ENCODE measurements at places on chromosomes 1 and 21. TPM values are rescaled to one million over a fixed set of nuclear protein-coding genes. Genes with fewer than 3 reads are reported as not detected.
A peak's percentile ranks its signal among the peaks of the same experiment; 100 is the strongest.

DNA sequence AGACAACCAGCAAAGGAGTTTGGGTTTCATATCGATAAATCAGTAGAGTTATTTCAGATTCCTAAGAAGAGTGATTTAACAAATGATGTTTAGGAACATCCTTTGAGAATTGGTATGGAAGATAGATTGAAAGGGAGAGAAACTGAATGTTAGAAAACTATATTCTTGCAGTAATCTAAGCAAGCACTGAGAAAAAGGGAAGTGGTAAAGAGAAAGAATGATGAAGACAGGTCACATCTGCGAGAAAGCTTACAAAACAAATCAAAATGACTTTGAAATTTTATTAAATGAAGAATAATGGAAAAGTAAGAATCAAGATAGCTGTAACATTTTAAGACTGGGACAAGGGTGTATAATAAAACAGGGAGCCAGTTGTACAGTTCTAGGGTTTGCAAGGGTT, 177.0 kb downstream of the HS2ST1 start:
- DNase-seq: no peak

Gene CNR2
- not detected for total RNA-seq

Gene PROK1
- not detected for total RNA-seq

GRCh38 chr1:241560146-241560848, 28.1 kb downstream of the KMO start:
- DNase-seq: no peak

- DNase-seq: no peak
These were observed 149.7 kb upstream of the VANGL1 start for GRCh38 chr1:115492019-115492595.

GRCh38 chr1:80211691-80212380, 1205.3 kb upstream of the ADGRL4 start:
- DNase-seq: peak; percentile 9

Measured in foreskin keratinocyte (primary cell).